ENCODE measurements at places on chromosomes 16 and 17. TPM values are rescaled to one million over a fixed set of nuclear protein-coding genes. Genes with fewer than 3 reads are reported as not detected.

Gene SPATA32
- 0.12 TPM for total RNA-seq

Gene G6PC1
- not detected for total RNA-seq

Gene KRTAP16-1
- not detected for total RNA-seq

Gene SALL1
- total RNA-seq, result not detected

DNA sequence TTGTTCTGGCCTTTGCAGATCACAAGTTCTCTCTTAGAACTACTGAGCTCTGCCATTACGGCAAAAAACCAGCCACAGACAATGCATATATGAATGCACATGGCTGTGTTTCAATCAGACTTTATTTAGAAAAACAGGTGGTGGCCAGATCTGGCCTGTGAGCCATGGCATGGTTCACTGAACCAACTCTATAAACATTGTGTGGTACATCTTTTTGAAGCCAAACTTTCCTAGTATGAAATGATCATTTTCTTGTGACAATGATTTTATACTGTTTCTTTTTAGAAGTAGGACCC, 65.9 kb upstream of the AMZ2 start:
- no peak for DNase-seq

Gene JMJD8
- 29.8 TPM for total RNA-seq

- no peak for DNase-seq
Measured at GRCh38 chr17:46817151-46817900, 1.2 kb downstream of the WNT3 start.

DNA sequence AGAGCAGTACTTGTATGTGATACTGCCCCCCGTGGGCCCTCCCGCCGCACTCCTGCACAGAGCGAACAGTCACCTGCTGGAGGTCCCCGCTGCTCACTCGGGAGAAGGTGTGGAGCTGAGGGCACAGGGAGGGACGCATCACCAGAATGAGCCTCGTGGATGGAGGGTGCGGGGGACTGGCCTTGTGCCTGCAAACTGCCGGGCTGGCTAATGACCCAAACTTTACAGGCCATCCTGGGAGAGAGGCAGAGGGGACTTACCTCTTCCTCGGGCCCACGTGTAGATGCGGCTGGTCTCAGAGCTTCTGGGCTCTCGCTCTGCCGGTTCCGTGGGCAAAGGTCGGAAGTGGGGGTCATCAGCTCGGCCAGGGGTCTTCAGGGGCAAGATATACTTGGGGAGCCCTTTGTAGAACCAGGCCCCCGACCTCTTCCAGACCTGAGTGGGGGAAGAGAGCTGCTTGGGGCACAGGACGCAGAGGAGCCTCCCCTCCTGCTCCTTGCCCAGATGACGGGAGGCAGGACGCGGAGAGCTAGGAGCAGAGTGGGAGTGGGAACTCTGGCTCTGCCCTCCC, 65.5 kb upstream of the DOC2B start:
- DNase-seq, result no peak

DNA sequence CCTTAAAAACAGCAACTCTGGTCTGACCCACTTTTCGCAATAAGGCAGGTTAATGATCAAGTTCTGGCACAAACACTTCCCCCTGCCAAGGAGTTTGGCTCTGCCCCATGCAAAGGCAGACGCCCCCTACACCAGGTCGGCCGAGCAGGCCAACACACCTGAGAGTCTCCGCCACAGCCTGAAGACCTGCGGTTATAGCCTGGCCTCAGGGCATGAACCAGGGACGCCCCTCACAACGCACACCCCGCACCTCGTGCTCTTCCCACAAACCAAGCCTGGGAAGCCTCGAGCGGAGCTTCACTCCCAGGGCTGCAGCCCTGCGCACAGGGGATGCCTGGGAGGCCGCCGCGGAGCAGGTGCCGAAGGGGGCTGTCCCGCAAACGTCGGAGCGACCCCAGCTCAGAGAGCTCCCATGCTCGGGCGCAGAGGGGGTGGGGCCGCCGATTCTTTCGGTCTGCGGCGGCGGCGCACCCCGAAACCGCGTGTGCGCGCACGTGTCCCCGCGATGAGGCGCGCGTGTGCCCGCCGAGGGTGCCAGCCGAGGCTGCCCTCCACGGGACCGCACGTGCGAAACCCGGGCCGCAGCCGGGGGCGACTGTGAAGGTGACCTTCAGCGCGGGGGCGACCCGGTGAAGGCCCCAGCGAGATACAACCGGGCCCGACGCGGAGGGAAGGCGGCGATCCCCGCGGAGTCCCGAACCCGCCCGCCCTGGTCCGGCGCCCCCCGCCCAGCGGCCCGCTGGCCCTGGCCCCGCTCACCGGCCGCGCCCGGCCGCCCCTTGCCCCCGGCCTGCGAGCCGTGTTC, 559 bp downstream of the CLUH start:
- peak; percentile 27 for DNase-seq

DNA sequence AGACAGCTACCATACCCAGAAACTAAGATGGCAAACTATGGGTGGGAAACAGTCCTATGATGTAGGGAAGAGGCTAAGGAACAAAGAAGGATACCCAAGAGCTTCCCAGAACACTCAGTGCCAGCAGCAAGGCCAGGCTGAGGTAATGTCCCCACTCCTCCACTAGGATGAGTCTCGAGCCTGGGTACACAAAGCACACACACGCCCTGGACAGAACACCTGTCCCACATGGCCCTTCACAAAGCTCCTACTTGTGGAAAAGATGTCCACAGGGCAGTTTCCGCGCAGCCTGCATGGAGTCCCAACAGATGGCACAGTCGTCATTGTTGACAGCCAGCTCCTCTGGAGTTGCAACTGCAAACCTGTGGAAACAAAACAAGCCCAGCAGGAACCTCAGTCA, 23.9 kb downstream of the AMFR start:
- DNase-seq, result no peak
